ENCODE measurements at places on chromosomes 3 and 15. TPM values are rescaled to one million over a fixed set of nuclear protein-coding genes. Genes with fewer than 3 reads are reported as not detected.

The SLC22A14 gene
- not detected for total RNA-seq

The HACD3 gene
- total RNA-seq: 112 TPM

The PRSS50 gene
- not detected for total RNA-seq

The DUOXA2 gene
- not detected for total RNA-seq

The TRPM1 gene
- under 0.01 TPM for total RNA-seq

The FSTL1 gene
- 483 TPM for total RNA-seq

The PAK6 gene
- not detected for total RNA-seq

The AADACL2 gene
- total RNA-seq: not detected

The WNT5A gene
- 0.30 TPM for total RNA-seq

The MESP1 gene
- total RNA-seq: 0.65 TPM

The LINGO1 gene
- total RNA-seq: not detected

The RLBP1 gene
- total RNA-seq: not detected

The SNRPN gene
- 221 TPM for total RNA-seq

The C3orf22 gene
- total RNA-seq: not detected

The PLA2G4D gene
- not detected for total RNA-seq

The LRRC2 gene
- not detected for total RNA-seq

The ADAMTSL3 gene
- total RNA-seq: not detected

The MYO1E gene
- total RNA-seq: 175 TPM

The LXN gene
- 126 TPM for total RNA-seq

The GASK1A gene
- not detected for total RNA-seq
